IPS DF 6.9 (cell line): ENCODE measurements at places on chromosomes 3 and 15.
A peak's percentile ranks its signal among the peaks of the same experiment; 100 is the strongest.

- DNase-seq: no peak
- no peak overlapping the region for H3K27ac ChIP-seq
- no peaks in the 10 kb centered on the region for H3K4me1 ChIP-seq
Measured at GRCh38 chr3:178443634-178444033, 92.6 kb upstream of the KCNMB2 start.

GRCh38 chr3:45781841-45782240, 14.5 kb downstream of the SLC6A20 start:
- no peak for DNase-seq
- no peaks in the 10 kb centered on the region for H3K27me3 ChIP-seq
- H3K4me3 ChIP-seq: no peak overlapping the region
- no peaks in the 10 kb centered on the region for H3K36me3 ChIP-seq

GRCh38 chr3:134453631-134454030, 32.2 kb downstream of the ANAPC13 start:
- H3K4me3 ChIP-seq: no peak overlapping the region
- DNase-seq: peak; percentile 66
- no peaks in the 10 kb centered on the region for H3K36me3 ChIP-seq

DNA sequence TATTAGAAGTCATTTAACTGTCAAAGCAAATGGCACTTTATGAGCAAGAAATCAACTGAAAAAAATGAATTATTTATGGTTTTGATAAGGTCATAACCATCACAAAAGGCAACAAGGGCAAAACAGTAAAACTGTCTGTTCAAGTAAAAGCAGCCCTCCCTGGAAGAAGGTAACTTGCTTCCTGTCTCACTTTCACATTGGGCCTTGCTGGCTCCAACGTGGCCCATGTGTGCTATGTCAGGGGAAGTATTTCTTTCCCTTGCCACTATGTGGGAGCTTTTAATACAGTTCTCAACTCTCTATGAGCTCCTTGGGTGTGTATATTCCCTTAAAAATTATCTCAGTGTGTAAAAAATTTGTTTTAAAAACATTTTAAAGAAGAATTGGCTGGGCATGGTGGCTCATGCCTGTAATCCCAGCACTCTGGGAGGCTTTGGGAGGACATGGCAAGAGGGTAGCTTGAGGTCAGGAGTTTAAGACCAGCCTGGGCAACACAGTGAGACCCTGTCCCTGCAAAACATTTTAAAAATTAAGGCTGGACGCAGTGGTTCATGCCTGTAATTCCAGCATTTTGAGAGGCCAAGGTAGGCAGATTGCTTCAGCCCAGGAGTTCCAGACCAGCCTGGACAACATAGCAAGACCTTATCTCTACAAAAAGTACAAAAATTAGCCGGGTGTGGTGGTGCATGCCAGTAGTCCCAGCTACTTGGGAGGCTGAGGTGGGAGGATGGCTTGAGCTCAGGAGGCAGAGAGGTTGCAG, 45.2 kb upstream of the TJP1 start:
- no peaks in the 10 kb centered on the region for H3K36me3 ChIP-seq
- no peak overlapping the region for H3K4me3 ChIP-seq
- 0 out of 2 replicates have a peak, but pooled peaks cover 2% of the 10 kb centered on the region for H3K4me1 ChIP-seq
- H3K27ac ChIP-seq: no peak overlapping the region
- no peaks in the 10 kb centered on the region for H3K27me3 ChIP-seq

- no peak overlapping the region for H3K4me3 ChIP-seq
- H3K27me3 ChIP-seq: no peaks in the 10 kb centered on the region
- no peak for DNase-seq
- no peaks in the 10 kb centered on the region for H3K36me3 ChIP-seq
- H3K27ac ChIP-seq: no peak overlapping the region
Measured at GRCh38 chr15:96237002-96237401, 93.5 kb upstream of the NR2F2 start.

- H3K36me3 ChIP-seq: no peaks in the 10 kb centered on the region
- no peak for DNase-seq
- H3K4me3 ChIP-seq: no peak overlapping the region
Measured at GRCh38 chr15:25543196-25543595, 104.4 kb upstream of the UBE3A start.

GRCh38 chr3:134064081-134064480, 34.4 kb upstream of the SLCO2A1 start:
- no peak overlapping the region for H3K4me3 ChIP-seq
- DNase-seq: no peak
- no peaks in the 10 kb centered on the region for H3K36me3 ChIP-seq
- no peaks in the 10 kb centered on the region for H3K4me1 ChIP-seq
- no peak overlapping the region for H3K27ac ChIP-seq

GRCh38 chr3:185488465-185488864, 10.4 kb downstream of the TMEM41A start:
- no peak overlapping the region for H3K4me3 ChIP-seq
- DNase-seq: no peak
- peaks cover 3% of the 10 kb centered on the region; the same call in 1 of the 2 replicates for H3K36me3 ChIP-seq
- H3K27ac ChIP-seq: no peak overlapping the region

DNA sequence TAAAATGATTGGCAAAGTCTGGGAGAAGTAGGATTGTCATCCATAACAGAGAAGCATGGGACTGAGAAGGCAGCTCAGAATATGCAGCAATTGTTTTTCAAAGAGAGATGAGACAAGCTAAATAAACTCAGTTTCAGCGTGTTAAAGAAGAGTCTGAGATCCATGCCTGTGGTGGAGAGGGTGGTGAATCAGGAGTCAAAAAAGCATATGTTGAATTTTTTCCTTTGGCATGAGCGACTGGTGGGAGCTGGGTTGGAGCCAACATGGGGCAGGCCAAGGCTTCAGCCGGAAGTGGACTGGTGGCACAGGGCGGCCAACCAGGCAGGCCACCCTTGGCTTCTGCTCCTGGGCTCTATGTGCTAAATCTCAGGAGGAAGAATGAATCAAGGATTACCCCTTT, 102.0 kb downstream of the SST start:
- 0 out of 2 replicates have a peak, but pooled peaks cover 6% of the 10 kb centered on the region for H3K4me1 ChIP-seq
- no peak overlapping the region for H3K4me3 ChIP-seq
- no peak overlapping the region for H3K27ac ChIP-seq
- no peak for DNase-seq
- H3K27me3 ChIP-seq: no peaks in the 10 kb centered on the region

DNA sequence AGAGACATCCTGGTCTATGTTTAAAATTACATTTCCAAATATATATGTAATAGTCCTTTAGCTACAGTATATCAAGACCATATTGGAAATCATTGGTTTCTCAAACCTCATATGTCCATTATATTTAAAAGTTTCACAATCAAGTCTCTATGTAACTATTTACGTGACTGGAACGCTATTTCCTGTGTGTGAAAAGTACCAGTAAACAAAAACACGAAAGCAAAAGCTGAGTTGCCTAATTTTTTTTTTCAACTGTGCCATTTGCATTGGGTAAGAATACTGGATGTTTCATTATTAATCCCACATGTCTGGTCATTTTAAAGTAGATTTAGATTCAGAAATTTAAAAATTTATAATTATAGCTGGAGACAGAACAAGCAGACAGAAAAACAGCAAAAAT, 381.4 kb downstream of the TBC1D5 start:
- H3K4me1 ChIP-seq: no peaks in the 10 kb centered on the region
- no peak for DNase-seq
- no peak overlapping the region for H3K4me3 ChIP-seq
- no peaks in the 10 kb centered on the region for H3K27me3 ChIP-seq
- H3K27ac ChIP-seq: no peak overlapping the region
